ENCODE measurements at places on chromosomes 11 and 22.

- DNase-seq = no peak
Measured at GRCh38 chr11:113992459-113993110, 17.7 kb downstream of the HTR3A start.

DNA sequence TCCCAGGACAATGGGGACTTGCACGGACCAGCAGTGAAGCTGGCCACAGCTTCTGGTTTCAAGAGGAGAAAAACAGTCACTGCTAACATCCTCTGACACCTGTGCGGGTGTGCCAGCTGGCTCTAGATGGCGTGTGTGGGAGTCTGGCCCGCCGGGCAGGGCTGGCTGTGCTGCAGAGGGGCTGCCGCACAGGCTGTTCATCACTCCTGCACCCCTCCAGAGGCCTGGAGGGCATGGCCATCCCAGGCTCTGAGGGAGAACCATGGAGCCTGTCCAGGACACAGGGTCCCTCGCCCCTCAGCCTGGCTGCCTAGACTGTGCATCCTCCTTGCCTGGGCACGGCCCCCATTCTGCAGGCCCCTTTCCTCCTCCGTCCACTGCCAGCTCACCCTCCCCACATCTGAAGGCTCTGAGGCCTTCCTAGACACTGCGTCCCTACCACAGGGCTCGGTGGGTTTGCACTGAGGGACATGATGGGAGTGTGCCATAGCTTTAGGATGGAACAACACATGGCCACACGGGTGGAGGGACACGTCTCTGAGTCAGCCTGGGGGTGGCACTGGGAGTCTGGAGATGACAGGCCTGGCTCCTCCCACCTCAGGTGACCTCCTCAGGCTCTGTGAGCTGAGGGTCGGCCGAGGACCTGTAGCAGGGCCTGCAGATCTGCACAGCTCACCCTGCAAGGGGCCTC, 42.1 kb upstream of the GNB1L start:
- no peak for DNase-seq

- no peak for DNase-seq
Measured at GRCh38 chr22:38415046-38415445, 40.0 kb downstream of the KCNJ4 start.

- DNase-seq = no peak
Measured at GRCh38 chr11:124718801-124719200, 20.9 kb upstream of the NRGN start.

- DNase-seq = no peak
Measured at GRCh38 chr11:134230339-134230738, 5.9 kb downstream of the VPS26B start.
